ENCODE measurements at places on chromosomes 1 and 21. TPM values are rescaled to one million over a fixed set of nuclear protein-coding genes. Genes with fewer than 3 reads are reported as not detected.

- DNase-seq, result no peak
- no peak overlapping the region for H3K4me3 ChIP-seq
- H3K36me3 ChIP-seq, result no peaks in the 10 kb centered on the region
- H3K27ac ChIP-seq, result no peak overlapping the region
- no peaks in the 10 kb centered on the region for H3K4me1 ChIP-seq
Measured at GRCh38 chr1:3521426-3521825, 67.0 kb downstream of the ARHGEF16 start.

- H3K4me3 ChIP-seq, result no peak overlapping the region
- no peaks in the 10 kb centered on the region for H3K36me3 ChIP-seq
- H3K4me1 ChIP-seq, result peaks cover 40% of the 10 kb centered on the region
- H3K27me3 ChIP-seq, result no peaks in the 10 kb centered on the region
- no peak for DNase-seq
Measured at GRCh38 chr1:204520834-204521709, 4.9 kb downstream of the MDM4 start.

DNA sequence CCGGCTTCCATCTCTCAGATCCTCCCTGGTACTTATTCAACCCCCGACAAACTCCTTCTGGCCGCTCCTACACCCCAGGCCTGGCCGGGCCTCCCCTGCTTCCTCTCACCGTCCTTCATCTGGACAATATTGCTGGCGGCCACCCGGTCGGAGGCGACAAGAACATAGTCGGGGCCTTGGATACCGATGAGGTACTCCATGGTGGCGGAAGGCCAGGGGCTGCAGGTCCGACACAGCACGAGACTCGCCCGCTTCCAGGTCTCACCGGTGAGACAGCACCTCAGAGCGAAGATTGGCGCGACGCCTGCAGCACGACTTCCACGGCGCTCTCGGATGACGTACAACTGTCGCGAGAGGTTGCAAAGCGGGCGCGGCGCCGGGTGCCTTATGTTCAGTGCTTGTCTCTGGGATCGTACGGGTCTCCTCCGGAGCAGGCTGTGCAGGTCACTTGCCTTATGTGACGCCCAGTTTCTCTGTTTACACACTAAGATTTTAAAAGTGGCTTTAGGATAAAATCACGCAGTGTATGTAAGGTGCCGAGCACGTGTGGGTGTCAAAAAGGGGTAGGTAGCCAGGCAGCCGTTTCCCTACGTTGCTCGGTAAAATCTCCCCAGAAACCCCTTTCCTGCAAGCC lies at the start of gene PSMB2:
Gene PSMB2 (minus strand): TSS at position 294 of the 634 bp plus-strand sequence. CDS start 94 bp downstream, at position 200.
- H3K36me3 ChIP-seq, result no peaks in the 10 kb centered on the region
- H3K27me3 ChIP-seq, result no peaks in the 10 kb centered on the region
- DNase-seq, result peak; percentile 98
- peak within 1 kb of the TSS; percentile 79 for H3K4me3 ChIP-seq
- H3K4me1 ChIP-seq, result peaks cover 44% of the 10 kb centered on the region

GRCh38 chr1:204589409-204590038 lies 73.3 kb downstream of the MDM4 start:
- no peaks in the 10 kb centered on the region for H3K4me1 ChIP-seq
- no peaks in the 10 kb centered on the region for H3K36me3 ChIP-seq
- no peak overlapping the region for H3K27ac ChIP-seq
- no peaks in the 10 kb centered on the region for H3K27me3 ChIP-seq
- no peak overlapping the region for H3K4me3 ChIP-seq

DNA sequence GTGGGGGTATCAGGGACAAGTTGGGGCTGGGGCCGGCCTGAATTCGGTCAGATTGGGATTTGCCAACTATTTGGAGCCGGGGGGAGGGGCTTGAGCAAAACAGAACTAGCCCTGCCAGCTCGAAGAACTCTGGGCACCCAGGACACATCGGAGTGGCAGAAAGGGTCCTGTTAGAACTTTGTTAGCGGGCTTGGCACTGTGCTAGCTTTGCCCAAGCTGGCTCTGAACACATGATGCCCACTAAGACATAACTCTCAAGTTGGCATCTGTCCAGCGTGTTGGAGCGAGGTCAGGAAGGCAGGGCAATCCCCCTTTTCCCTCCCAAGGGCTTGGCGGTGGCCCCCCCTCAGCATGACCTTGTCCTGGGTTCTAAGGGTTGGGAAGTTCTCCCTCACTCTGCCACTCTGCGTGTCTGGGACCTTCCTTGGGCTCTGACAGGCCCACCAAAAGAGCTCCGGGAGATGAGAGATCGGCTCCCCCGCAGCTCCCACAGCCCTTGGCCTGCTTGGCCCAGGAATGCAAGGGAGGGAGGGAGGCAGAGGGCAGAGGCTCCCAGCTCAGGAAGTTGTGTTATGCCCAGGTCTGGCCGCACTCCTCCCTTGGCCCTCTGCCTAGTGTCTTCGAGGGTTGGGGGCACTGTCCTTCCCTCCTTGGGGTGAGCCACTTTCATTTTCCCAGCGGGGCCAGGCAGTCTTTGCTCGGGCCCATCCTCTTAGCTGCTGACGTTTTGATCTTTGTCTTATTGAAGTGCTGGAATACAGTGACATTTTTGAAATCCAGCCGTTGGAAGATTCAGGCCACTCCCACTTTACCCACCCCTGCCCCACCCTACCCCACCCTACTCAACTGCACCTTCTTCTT lies 1.2 kb downstream of the LMNA start:
- peak; percentile 74 for DNase-seq
- no peaks in the 10 kb centered on the region for H3K36me3 ChIP-seq
- no peaks in the 10 kb centered on the region for H3K27me3 ChIP-seq
- peaks cover 54% of the 10 kb centered on the region for H3K4me1 ChIP-seq
- peak overlapping the region; percentile 91 for H3K4me3 ChIP-seq
- H3K27ac ChIP-seq, result peak overlapping the region; percentile 87

Gene ZNF593OS
- not detected for total RNA-seq

Gene LIN28A
- not detected for total RNA-seq

Gene MTARC1
- 71.5 TPM for total RNA-seq
